ENCODE measurements at places on chromosomes 3 and 15.

DNA sequence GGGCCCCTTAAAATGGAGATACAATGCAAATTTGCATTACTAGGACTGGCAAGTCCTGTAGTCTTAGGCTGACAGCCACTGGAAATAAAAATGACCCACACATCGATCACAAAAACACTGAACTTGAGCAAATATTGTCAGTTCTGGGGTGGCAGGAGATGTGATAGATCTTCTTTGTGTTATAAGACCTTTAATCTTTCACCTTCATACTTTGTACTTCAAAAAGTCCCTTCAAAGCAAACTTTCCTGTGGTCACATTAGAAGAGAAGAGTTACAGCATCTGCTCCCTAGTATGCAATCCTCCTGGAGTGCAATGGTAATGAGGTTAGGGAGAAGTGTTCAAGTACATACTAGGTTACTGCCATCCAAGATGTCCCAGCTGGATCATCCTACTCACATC lies 149.4 kb upstream of the KCNMB2 start:
- no peak for DNase-seq

GRCh38 chr15:86664581-86664980 lies 584.9 kb downstream of the AGBL1 start:
- DNase-seq: no peak

- no peak for DNase-seq
These were observed 132.7 kb downstream of the SLC25A26 start for GRCh38 chr3:66353530-66353929.

- no peak for DNase-seq
These were observed 109.7 kb downstream of the POLQ start for GRCh38 chr3:121436074-121436473.

- no peak for DNase-seq
These were observed 55.0 kb downstream of the SETD5 start for GRCh38 chr3:9452417-9452816.

- DNase-seq: no peak
These were observed 60.9 kb upstream of the ITGA11 start for GRCh38 chr15:68492855-68493254.

GRCh38 chr3:64207289-64208080 lies 17.8 kb downstream of the PRICKLE2 start:
- no peak for DNase-seq

DNA sequence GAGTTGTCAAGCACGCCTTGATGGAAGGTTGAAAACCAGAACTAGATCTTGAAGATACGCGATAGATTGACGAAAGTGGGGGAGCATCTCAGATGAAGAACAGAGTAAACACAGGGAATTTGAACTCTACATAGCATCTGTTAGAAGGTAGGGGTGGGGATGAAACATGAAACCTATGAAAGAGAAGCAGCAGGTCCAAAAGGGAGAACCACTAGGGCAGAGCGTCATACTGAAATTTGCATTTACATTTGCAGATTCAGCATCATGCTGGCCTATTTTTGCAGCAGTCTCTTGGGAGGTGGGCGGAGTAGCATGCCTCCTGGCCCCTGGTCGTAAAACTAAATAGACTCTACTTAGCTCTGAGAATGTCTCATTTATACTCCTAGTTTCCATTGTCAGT lies 46.1 kb upstream of the RASGRP1 start:
- DNase-seq: no peak

DNA sequence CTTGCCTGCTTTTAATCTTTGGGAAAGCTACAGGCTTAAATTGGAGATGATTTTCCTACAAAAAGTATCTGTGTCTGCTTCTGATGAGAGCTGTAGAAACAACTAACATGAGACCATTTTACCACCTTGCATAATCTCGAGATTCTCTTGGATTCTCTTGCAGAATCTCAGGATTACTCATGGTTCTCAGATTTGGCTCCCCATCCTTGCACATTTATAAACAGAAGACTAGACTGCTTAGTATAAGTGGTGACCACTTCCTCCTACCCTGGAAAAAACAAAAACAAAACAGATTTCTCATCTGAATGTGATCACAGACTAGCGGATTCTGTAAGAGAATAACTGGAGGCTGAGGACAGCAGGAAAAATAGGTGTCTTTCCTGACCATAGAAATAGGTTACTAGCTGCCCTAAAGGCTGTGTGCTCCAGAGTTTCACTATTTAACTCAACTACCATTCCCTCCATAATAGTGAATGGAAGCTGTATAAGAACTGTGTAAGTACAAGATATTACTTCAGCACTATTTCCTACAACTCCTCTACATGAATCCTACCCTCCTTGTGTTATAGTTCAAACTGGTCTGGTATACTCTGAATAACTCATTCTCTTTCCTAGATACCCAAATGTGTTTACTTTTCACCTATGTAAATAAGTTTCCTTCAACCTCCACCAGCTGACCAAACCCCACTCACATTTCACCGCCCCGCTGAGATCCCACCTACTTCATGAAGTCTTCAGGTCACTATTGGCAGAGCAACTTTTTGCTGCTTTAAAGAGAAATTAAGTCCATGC lies 122.2 kb upstream of the C2CD4B start:
- no peak for DNase-seq

DNA sequence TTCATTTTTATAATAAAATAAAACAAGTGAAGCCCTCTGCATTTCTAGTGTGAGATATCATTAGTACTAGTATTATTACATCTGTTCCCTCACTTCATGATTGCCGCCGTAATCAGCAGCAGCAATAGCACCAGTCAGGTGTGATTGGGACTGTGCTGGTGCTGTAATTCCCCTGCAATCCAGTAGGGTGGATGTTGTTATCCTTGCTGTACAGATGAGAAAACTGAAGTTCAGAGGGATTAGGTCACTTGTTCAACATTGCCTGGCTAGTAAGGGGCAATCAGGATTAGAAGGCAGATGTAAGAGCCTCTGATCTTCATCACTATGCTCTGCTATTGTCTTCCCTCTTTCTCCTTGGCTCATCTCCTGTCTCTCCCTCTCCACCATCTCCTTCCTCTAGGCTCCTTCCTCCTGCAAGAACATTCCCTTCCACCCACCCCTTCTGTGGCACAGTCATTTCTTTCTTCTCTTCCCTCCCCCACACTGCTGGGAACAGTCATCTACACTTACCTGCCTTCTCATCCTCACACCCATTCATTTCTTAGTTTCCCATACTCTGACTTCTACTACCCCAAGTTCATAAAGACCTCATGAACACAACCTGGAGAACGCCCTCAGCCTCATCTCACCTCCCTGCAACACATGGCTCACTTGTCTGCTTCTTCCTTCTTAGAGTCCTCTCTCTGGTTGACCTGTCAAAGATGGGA lies 29.7 kb downstream of the CRYGS start:
- no peak for DNase-seq

DNA sequence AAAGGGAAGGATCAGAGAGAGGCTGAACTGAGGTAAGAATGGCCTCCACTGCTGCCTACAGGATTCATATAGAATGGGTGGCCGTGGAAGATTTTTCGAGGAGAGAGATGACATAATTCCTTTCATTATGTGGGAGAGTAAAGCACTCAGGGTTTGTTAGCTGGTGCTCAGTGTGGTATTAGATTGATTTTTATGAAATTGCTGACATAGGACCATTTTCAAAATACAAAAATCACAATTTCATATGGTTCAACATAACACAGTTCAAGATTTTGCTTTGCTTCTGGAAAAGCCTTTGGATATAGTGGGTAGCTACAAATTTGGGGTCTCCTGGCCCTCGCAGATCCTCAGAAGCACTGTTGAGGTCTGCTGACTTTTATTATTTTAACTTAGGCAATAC lies 95.4 kb downstream of the KCNAB1 start:
- DNase-seq: no peak

- DNase-seq: no peak
These were observed 39.5 kb upstream of the GRM7 start for GRCh38 chr3:6821411-6821810.

DNA sequence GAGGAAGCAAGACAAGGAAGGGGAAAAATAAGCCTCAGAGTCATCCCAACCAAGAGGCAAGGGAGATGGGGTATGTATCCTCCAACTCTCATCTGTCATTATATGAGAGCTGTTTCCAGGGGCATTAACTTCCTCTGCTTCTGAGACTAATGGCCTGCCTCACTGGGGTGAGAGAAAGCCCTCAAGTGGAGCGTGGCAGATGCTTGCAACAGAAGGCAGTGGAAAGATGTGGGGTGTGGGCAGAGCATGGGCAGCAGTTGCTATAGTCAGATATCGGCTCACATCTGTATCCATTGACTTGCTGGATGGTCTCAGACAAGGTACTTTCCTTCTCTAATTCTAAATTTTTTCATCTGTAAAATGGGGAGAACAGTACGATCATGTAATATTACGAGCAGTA lies 81.7 kb upstream of the PLCL2 start:
- no peak for DNase-seq

GRCh38 chr3:20503394-20504082 lies 317.5 kb upstream of the SGO1 start:
- no peak for DNase-seq

DNA sequence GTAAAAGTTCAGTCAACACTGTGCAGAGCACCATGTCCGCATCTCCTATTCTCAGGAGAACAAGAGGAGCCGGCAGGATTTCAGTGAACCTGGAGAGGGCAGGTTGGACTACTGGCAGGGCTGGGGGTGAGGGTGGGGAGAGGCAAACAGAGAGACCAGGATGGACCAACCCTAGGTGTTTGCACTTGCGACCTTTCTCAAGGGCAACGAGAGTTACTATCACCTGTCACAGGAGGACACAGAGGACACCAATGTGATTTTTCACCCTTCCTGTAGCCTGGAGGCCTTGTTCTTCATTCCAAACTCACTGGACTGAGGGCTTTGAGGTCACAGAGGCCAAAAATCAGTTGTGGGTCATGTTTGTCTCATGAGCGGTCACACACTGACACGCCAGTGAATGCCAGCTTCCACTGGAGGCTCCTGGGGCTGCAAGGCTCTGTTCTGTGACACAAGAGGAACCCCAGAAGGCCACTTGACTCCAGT lies 89.5 kb downstream of the CPN2 start:
- DNase-seq: no peak

DNA sequence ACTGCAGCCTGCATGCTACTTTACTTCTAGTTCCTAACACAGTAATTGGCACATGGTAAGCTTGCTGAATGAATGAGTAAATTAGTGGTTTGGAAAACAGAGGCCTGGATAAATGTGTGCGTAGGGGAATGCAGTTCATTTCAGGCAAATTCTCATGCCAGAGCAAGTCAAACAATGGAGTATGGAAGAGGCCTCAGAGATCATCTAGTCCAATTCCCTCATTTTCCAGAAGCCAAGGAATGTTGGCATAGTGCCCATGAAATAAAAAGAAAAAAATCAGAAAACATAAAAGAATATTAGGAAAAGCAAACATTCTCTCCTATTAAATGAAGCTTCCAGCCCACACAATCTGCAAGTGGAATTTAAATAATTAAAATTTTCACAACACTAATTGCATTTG lies 92.4 kb downstream of the MB21D2 start:
- DNase-seq: no peak

- peak; percentile 87 for DNase-seq
These were observed 778 bp upstream of the THBS1 start for GRCh38 chr15:39580117-39580484.

Measured in CD14-positive monocyte (primary cell).